GM20000 (cell line): ENCODE measurements at places on chromosomes 16 and 17.

DNA sequence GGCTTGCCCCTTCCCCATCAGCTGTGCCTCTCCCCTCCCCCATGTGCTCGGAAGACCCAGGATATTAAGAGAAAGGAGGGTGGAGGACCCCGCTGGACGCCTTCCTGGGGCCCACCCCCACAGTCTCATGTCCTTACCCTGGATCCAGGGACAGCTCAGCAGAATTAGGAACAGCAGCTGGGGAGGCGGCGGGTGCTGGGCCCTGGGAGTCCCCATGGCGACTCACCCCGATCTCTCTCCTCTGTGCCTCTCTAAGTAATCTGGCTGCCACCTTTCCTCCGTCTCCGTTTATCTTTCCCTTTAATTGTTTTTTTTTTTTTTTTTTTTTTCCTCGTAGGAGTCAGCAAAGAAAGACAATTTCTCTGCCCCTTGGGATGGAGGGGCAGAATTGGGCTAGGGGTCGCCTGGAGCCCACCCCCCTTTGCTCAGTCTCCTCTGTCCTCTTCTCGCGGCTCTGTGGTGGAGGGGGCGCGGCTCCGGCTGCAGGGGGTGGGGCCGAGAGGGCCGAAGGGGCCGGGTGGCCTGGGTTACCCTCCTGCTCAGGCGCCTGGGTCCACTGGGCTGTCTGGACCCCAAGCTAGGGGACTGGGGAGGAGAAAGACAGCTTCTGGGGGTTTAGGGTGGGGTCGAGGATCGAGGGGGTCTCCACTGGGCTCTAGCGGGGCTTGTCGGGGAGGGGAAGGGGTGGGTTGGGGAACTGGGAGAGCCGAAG is 390 bp downstream of the SEZ6L2 start:
- no peak for DNase-seq

DNA sequence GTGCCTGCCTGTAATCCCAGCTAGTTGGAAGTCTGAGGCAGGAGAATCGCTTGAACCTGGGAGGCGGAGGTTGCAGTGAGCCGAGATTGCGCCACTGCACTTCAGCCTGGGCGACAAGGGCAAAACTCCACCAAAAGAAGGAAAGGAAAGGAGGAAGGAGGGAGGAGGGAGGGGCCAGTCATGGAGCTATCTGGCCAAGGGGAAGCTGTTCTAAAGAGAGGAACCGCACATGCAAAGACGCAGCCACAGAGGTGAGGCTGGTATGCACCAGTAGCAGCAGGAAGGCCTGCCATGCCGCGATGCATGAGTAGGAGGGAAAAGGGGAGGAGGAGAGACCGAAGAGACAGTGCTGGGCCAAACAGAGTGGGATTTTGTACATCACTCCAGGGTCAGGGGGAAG is 35.9 kb downstream of the HSBP1 start:
- DNase-seq, result no peak

- no peak for DNase-seq
Measured at GRCh38 chr17:82175951-82176350, 36.7 kb downstream of the CCDC57 start.

DNA sequence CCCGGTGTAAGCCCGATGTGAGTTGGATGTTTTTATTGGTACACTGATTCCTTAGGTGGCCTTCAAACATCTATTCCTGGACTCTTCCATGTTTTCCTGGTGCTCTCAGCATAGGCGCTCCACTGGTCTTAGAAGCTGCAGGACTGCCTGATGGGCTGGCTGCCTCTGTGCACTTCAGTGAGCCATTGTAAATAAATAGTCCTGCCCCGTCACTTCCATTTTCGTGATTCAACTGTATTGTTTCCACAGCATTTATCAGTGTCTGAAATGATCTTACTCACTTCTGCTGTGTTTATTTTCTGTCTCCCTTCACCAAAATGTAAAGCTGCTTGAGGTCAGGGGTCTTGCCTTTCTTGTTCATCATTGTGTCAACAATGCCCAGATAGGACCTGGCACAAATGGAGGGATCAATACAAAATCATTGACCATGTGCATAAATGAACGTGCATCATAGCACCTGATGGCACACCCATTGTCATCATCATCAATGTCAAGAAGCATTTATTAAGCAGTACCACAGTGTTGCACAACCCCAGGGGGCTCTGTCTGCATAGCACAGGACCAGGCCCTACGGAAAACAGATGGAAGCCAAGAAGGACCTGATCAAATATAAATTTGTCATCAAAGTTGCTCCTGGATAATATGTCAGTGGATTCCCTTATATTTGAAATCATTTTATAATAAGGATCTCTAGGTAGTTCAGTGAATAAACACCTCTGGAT is 66.6 kb upstream of the CPHXL start:
- no peak for DNase-seq

GRCh38 chr16:66639091-66639885 is 34.8 kb downstream of the CMTM3 start:
- no peak for DNase-seq

- no peak for DNase-seq
Measured at GRCh38 chr16:28495795-28496749, 1.6 kb downstream of the APOBR start.
